Ovary (tissue), 10 donors: ENCODE measurements at places on chromosomes 3 and 15. TPM values are rescaled to one million over a fixed set of nuclear protein-coding genes. Genes with fewer than 3 reads are reported as not detected.

The RPS27L gene
- 90.8 TPM for total RNA-seq

DNA sequence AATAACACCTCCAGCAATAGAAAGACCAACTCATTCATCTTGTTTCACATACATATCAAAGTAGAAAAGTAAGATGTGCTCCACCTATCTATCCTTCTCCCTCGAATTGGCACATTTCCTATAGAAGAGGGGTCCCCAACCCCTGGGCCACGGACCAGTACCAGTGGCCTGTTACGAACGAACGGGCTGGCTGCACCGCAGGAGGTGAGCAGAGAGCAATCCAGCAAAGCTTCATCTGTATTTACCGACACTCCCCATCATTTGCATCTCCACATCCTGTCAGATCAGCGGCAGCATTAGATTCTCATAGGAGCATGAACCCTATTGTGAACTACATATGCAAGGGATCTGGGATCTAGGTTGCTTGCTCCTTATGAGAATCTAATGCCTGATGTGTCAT lies 95.0 kb upstream of the CGNL1 start:
- no peak for DNase-seq

- DNase-seq, result no peak
These were observed 163.8 kb upstream of the MBNL1 start for GRCh38 chr3:152104847-152105415.

The SSUH2 gene
- 0.45 TPM for total RNA-seq

DNA sequence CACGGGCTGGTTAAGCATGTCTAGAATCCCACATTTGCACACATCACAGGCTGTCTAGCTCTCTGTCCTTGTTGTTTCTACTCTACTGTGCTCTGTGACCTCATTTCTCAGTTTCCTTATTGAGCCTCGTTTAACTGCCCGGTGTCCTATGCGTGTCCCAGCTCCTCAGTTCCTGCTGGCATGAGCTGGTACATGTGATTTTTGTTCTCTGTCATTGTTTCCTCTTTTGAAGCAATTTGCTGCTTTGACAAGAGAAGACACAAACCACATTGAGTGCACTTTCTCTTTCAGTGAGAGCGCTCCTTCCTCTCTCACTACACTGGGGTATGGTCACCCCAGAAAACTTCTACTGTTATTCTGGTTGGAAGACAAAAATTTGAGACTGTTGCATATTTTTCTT lies 563.5 kb downstream of the PDCD6IP start:
- no peak for DNase-seq

The DPPA4 gene
- total RNA-seq, result not detected

DNA sequence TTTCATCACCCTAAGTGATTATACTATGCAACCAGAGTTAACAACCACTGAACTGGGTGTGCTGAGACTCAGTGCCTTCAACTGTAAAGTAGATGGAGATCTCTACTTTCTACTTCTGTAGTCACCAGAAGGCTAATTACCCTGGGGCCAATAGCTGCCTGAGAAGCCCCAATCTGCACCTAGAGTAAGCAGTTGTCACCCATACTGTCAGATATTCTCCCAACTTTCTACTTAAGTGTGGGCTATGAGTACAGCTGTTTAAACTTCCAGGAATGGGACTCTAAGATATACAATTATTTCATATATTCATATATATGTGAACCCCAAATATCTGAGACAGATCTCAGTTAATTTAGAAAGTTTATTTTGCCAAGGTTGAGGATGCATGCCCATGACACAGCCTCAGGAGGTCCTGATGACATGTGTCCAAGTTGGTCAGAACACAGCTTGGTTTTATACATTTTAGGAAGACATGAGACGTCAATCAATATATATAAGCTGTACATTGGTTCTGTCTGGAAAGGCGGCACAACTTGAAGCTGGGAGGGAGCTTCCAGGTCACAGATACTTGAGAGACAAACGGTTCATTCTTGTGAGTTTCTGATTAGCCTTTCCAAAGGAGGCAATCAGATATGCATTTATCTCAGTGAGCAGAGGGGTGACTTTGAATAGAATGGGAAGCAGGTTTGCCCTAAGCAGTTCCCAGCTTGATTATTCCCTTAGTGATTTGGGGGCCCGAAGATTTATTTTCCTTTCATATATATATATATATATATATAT lies 41.9 kb downstream of the CCNL1 start:
- DNase-seq, result no peak

The OR5K1 gene
- not detected for total RNA-seq

DNA sequence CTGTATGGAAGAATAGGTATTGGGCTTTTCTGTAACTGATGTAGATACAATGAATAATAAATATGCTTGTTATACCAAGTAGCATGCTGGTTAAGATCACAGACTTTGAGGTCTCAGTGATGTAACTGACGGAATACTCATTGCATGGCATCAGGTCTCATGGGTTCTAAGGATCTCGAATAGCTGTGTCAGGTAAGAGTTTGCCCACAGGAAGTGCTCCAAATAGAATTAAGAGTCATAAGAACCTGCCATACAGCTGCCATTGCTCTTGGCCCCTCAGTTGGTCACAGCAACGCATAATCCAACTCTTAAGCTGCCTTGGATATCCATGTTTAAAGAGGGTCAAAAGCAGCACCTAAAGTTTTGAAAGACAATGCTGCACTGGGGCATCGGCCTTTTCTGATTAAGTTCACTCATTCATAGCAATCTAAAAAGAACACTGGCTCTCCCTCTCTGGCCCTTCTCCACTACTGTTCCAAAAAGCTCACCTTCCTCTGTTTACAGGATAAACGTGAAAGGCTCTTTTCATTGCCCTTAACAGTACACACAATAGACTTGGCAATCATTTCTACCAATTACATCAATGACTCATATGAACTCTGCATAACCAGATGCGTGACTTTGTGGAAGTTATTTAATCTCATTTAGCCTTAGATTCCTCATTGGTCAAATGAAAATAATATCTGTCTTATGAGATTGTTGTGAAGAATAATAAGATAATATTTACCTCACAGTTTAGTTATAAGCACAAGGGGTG lies 74.6 kb downstream of the ZBTB20 start:
- DNase-seq, result no peak

The CCDC39 gene
- 0.72 TPM for total RNA-seq

The FBLN2 gene
- total RNA-seq, result 6.1 TPM

DNA sequence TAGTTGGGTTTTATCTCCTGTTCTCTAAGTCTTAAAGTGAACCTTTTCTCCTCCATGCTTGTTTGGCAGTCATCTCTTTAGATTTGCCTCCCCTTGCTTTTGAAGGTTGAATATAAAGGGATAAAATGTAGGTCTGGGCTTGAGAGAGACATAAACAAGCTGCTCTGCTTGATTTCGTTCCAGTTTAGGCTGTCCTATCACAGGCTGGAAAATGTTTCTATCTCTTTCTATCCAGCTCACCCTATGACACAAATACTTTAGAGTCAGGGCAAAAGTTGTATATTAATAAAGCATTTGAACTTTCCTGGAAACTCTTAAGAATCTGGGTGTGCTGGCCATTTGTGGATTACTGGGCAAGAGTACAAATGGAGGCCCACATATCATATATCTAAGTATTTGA lies 29.5 kb upstream of the ZBBX start:
- DNase-seq, result no peak

DNA sequence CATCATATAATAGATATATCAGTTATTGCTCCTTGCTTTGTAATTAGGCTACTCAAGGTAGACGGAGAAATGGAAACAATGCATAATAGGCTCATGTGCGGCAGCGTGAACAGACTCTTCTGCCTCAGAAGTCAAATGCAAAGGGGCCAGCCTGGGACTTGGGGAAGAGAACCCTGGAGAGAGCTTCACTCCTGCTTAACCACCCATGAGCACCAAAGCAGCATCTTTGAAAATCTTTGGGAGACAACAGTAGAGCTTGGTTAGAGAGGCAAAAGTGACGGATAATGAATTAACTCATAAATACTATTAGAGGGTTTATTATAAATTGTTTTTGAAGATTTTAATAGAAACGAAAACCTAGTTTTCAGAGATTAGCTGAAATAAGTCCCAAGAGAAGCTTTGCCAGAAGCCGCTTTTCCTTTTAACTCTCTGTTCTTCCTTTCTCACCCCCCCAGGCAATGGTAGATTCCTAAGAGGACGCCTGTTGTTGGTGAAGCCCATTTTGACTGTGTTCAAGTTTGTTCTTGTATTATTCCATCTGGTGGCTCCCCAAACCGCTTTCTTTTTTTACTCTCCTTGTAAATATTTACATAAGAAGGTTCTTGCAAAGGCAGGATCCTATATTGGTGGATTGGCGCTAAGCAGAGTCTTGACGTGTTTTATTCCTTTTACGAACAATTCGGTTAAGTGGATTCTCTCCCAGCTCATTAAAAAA lies 196.0 kb upstream of the TPRG1 start:
- DNase-seq, result no peak

The HGD gene
- total RNA-seq, result not detected

The LRRC2 gene
- total RNA-seq, result 9.3 TPM

DNA sequence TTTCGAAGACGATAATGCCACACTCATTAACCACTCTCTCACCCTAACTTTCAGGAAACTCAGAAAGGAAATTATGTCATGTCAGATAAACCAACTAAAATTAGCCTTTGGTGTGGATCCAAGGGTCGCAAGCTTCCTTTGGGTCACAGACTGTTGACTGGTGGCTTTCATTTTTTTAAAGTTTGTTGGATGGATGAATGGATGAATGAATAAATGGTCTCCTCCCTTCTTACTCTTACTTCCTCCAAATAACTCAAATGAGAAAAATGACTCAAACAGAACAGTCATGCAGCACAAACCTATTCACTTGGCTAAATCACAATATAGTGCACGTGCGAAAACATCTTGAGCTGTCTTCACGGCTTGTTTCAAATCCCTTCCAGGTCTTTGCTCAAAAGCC lies 82.9 kb upstream of the HACD2 start:
- DNase-seq, result no peak

DNA sequence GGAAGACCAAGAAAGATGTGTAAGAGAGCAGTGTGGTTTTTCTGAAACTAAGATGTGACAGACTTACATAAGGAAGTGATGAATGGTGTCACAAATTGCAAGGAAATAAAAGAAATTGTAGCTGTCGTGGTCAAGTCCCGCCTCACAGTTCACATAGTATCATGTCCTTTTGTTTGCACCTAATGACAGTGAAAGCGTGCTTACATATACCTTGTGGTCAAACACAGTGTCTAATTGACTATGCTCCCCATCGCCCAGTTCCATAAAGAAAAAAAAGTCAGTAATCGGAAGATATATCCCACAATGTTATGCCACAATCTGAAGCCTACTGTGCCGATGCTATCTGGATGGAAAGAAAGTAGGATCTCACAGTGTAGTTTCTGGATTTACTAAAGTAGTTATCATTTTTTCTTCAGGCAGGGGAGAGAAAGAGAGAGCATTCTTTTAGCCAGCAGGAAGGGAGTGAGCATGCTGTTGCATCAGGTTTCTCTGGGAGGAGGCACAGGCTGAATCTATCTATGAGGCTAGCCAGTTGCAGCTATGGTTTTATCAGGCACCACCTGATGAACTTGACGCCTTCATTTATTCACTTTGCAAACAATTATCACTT lies 9.8 kb upstream of the PLSCR1 start:
- no peak for DNase-seq

The MUC4 gene
- total RNA-seq, result 0.99 TPM

The GOLGA8G gene
- not detected for total RNA-seq
